ENCODE measurements at places on chromosomes 4 and X.

DNA sequence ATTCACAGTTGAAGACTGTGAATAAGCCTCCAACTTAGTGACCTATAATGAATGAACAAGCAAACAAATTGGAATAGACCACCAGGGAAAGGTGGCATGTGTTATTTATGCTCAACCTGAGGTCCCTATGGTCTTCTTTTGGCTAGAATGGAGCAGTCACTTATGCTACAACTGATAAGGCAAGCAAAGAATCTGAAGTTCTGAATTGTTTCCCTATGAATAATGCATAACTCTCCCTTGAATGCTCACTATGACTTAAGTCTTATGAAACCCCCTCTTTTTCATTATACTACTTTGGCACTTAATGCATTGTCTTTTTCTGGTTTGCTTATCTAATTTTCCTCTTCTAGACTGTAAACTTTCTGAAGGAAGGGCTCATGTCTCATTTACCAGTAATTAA is 2.6 kb downstream of the GIMD1 start:
- no peak for DNase-seq

- DNase-seq, result no peak
Observed at GRCh38 chr4:99323756-99324155, 2.6 kb upstream of the ADH1B start.

DNA sequence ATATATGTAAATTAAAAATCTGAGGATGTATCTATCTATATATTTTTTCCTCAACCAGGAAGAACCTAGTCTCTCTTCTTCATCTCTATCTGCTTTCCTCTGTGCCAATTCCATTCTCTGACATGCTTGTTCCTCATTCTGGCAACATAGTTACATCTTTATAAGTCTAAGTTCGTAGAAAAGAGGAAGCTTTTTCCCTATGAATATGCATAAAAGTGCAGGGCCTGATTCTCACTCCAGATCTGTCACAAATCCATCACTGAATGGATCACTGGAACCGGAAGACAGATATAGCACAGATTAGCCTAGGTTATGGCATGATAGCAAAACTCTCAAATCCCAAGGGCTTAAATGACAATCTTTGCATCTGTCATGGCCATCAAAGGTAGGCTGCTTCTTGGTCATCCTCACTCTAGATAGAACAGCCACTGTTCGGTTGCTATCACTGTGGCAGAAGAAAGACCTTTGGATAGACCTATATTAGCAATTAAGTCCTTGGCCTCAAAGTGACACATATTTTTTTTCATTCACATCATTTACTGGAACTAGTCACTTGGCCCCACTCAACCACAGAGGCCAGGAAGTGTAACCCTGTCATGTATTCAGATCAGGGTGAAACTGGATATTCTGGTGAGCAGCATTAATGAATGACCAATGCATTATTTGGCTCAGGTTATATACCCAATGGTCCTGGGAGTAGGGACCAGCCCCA is 22.2 kb downstream of the DTHD1 start:
- no peak for DNase-seq

DNA sequence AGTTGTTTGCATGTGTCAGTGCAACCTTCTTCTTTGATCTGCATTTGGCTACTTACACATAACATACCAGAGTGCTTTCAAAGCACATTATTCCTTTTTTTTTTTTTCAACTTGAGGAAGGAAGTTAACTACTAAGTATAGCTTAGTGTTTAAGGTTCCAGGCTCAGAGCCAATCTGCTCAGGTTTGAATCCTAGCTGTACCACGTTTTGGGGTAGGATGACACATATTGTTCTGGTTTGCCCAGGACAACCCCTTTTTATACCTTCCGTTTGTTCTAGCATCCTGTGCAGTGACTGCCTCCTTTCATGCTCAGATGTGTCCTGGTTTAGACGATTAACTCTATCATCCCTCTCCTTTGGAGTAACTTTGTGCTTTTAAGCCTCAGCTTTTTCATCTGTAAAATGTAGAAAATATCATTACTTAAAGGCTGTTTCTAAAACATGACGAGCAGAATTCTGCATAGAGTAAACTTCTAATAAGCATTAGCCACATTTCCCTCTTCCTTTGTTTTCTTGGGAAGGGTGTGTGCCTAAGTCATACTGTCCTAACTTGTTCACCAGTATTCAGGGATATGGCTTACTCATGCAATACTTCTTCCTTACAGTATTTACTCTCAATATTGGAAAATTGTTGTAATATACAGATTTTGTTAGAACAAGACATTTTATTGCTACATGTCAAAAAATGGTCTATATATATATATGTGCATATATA is 281.3 kb downstream of the C4orf33 start:
- no peak for DNase-seq

- DNase-seq, result no peak
Observed at GRCh38 chrX:16028576-16028975, 94.8 kb upstream of the GRPR start.

- no peak for DNase-seq
Observed at GRCh38 chr4:175459571-175459970, 352.5 kb downstream of the GPM6A start.

GRCh38 chr4:41061482-41062185 is 152.7 kb downstream of the APBB2 start:
- DNase-seq, result peak; percentile 39

- DNase-seq, result no peak
Observed at GRCh38 chr4:97235521-97235920, 907.8 kb downstream of the STPG2 start.

DNA sequence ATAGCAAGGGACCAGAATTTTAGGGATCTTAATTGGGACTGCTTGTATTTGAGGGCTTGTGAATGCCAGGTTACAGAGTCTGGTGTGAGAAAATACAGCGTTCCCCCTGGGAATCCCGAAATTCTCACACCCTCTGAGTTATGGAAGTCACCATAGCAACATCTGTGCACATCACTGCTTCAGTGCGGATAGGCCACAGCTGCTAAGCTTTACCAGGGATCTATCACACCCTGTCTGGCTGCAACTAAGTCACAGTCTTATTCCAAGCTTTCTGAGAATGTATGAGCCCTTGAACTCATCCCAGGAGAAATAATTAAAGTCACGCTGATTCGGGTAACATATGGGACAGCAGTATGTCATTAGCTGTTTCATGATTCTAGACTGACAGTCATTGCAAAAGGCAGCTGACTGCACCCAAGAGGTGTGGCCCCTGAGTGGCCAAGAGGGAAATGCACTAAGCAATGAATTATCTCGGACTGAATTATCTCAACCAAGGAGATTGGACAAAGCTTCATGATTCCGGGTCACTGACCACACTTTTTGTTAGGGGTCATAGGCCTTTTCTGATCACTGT is 46.7 kb upstream of the BTC start:
- no peak for DNase-seq

All from activated CD4-positive, alpha-beta T cell treated with anti-CD3 and anti-CD28 coated beads, Interleukin-2, amount 10 ng/mL, durations not matched to agents 24 days and 14 days (primary cell).